Colonic mucosa (tissue), 4 donors: ENCODE measurements at places on chromosomes 5 and 9. TPM values are rescaled to one million over a fixed set of nuclear protein-coding genes. Genes with fewer than 3 reads are reported as not detected.
A peak's percentile ranks its signal among the peaks of the same experiment; 100 is the strongest.

DNA sequence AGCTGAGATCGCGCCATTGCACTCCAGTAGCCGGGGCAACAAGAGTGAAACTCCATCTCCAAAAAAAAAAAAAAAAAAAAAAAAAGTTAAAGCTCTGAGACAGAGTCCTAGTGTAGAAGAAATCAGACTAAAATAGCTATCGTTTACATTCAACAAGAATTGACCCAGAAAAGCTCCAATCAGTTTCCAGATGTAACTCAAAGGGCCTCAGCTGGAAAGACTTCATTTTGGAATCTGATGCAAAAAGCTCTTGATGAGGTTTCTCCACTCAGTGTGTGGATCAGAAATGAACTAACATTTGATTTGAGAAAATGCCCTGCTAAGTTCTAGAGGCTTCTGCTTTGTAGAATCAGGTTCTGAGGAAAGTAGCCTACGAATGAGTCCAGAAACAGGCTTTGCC, 7.2 kb upstream of the C1QTNF2 start:
- no peaks in the 10 kb centered on the region for H3K27me3 ChIP-seq
- no peak for DNase-seq
- no peak overlapping the region for H3K27ac ChIP-seq
- no peaks in the 10 kb centered on the region for H3K36me3 ChIP-seq
- no peaks in the 10 kb centered on the region for H3K4me1 ChIP-seq

DNA sequence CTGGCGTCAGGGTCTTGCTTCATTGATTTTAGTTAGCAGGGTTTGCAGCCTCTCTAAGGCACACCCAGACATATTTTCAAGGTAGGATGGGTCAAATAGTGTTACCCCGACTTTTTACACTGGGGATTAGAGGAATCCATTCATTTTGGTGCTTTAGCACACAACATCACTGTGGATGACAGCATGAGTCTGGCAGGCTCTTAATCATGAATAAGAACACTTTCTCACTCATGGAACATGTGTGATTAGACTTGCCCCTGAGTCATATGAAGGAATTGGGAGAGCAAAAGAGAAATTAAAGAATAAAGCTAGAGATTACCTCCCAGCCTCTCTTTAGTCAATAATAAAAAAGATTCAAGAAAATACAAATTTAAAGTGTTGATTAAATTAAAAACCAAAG, 175.6 kb downstream of the SEMA5A start:
- DNase-seq = no peak
- H3K27ac ChIP-seq = no peak overlapping the region
- H3K27me3 ChIP-seq = no peaks in the 10 kb centered on the region
- H3K4me3 ChIP-seq = no peak overlapping the region
- H3K36me3 ChIP-seq = no peaks in the 10 kb centered on the region

F12 gene
- 14.7 TPM for total RNA-seq

S1PR3 gene
- total RNA-seq = 3.2 TPM

DNA sequence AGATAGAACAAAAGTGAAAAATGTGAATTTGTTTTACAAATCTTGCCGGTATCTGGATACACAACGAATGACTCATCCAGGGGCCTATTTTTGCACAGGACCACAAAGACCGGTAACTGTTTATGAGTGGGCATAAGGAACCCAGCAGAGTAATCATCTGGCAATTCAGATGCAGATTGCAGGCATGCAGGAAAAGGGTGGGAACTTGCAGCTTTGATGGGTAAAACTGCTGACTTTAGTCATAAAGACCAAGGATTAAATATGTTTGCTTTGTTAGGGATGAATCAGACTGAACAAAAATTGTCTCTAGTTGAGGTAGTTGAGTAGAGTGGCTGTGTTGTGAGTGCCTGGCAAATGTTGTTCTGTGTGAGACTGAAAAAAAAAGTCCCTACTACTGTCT, 309.6 kb upstream of the CCNH start:
- no peak overlapping the region for H3K27ac ChIP-seq
- no peaks in the 10 kb centered on the region for H3K36me3 ChIP-seq
- no peaks in the 10 kb centered on the region for H3K4me1 ChIP-seq
- no peaks in the 10 kb centered on the region for H3K27me3 ChIP-seq
- no peak overlapping the region for H3K4me3 ChIP-seq

GRCh38 chr5:145520335-145520734, 314.8 kb downstream of the PRELID2 start:
- H3K4me1 ChIP-seq = no peaks in the 10 kb centered on the region
- H3K27ac ChIP-seq = no peak overlapping the region
- H3K4me3 ChIP-seq = no peak overlapping the region
- H3K27me3 ChIP-seq = no peaks in the 10 kb centered on the region

DMGDH gene
- 1.4 TPM for total RNA-seq

- H3K27ac ChIP-seq = no peak overlapping the region
- no peak overlapping the region for H3K4me3 ChIP-seq
- no peaks in the 10 kb centered on the region for H3K27me3 ChIP-seq
Observed at GRCh38 chr5:5770825-5771224, 348.3 kb downstream of the ICE1 start.

DNA sequence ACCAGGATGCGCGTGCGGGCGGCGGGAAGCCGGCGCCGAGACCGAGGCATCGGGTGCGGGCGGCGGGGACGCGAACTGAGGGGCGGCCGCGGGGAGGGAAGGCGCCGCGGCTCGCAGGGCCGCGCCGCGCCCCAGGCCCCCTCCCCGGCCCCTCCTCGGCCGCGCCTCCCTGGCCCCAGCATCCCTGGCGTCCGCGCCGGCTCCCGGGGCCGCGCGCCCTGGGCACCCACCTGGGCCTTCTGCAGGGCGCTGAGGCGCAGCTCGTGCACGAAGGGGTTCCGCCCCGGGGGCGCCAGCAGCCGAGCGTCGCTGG, 324 bp downstream of the LPCAT1 start:
- no peaks in the 10 kb centered on the region for H3K4me1 ChIP-seq
- no peak overlapping the region for H3K27ac ChIP-seq
- H3K36me3 ChIP-seq = no peaks in the 10 kb centered on the region
- H3K4me3 ChIP-seq = peak overlapping the region; percentile 70
- DNase-seq = no peak

SAP30L gene
- total RNA-seq = 38.2 TPM

DNA sequence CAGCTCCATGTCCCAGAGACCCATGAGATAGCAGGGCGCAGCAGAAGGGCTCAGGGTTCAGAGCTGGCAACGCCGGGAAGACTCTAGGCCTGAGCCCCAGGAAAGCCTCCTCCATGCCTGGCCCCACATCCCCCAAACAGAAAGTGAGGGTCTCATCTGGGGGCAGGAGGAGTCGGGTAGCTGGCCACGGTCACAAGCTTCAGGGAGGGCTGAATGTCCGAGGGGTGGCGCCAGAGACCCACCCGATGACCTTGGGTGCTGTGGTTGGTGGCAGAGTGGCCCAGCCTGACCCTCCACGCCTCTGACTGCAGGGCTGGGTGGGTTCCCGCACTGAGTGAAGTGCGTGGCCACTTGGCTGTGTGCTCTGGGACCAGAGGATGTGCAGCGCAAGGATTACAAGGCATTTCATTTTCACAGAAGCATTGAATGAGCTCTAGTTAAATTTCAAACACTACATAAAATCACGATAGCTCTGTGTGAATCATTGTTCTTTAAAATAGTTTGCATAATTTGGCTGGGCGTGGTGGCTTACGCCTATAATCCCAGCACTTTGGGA, 3.0 kb downstream of the C8G start:
- H3K27ac ChIP-seq = peak overlapping the region; percentile 98
- peaks cover 9% of the 10 kb centered on the region for H3K4me1 ChIP-seq
- H3K36me3 ChIP-seq = no peaks in the 10 kb centered on the region
- H3K27me3 ChIP-seq = no peaks in the 10 kb centered on the region
- peak; percentile 76 for DNase-seq
- H3K4me3 ChIP-seq = no peak overlapping the region

DNA sequence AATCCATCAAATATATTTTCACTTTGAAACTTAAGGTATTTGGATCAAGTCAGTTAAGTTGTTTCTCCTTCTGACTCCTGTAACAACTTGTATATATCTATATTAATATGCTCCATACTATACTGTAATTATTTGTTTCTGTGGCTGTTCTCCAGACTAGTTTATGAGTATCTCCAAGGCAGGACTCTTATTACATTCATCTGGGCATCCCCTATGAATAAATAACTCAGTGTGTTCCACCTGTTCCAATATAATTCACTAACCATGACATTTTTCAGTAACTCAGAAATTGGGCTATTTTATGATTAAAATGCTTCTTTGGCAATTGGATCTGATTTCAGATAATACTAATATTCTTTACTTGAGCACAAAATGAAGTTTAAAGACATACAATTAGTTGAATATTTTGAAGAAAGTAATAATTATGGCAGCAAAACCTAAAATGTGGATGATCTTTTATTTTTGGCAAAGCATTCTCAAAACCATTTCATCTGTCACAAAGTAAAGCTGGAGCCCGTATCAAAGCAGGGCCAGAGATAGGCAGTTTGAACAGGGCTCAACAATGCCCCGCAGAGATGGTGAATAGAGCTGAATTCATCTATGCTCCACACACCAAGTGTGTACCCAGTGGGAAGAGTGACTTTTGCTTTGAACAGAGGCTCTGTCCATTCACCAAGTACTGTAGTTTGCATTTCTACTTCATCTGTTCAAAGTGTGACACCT, 314.3 kb downstream of the PDE4D start:
- no peaks in the 10 kb centered on the region for H3K36me3 ChIP-seq
- DNase-seq = no peak
- H3K4me1 ChIP-seq = no peaks in the 10 kb centered on the region
- no peak overlapping the region for H3K27ac ChIP-seq
- no peak overlapping the region for H3K4me3 ChIP-seq

DNA sequence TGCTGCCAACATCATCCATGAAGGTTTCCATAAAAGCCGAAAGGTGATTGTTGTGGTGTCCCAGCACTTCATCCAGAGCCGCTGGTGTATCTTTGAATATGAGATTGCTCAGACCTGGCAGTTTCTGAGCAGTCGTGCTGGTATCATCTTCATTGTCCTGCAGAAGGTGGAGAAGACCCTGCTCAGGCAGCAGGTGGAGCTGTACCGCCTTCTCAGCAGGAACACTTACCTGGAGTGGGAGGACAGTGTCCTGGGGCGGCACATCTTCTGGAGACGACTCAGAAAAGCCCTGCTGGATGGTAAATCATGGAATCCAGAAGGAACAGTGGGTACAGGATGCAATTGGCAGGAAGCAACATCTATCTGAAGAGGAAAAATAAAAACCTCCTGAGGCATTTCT, 10.1 kb downstream of the TLR4 start:
- no peaks in the 10 kb centered on the region for H3K27me3 ChIP-seq
- no peak for DNase-seq
- no peak overlapping the region for H3K27ac ChIP-seq
- H3K4me3 ChIP-seq = no peak overlapping the region

DNA sequence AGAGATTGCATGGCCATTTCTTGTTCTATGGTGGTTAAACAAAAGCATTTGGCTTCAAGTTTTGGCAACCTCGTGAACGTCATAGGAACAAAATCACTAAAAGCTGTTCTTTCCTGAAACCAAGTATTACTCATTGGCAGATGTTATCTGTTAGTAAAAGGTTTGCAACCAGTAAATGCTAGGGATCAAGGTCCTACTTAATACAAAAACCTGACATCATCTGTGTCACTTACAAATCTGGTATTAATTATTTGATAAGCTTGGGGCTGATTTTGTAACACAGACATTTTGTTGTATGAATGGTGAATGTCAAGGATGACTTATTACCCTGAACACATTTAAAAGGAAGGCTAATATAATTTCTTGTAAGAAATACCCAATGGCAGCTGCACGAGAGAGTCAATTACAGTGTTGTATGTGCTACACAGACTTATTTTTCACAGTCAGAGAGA, 486.4 kb upstream of the ZNF608 start:
- no peak for DNase-seq
- no peaks in the 10 kb centered on the region for H3K36me3 ChIP-seq
- H3K27me3 ChIP-seq = no peaks in the 10 kb centered on the region
- H3K4me1 ChIP-seq = no peaks in the 10 kb centered on the region

GRCh38 chr5:164422400-164422799, 917.0 kb downstream of the MAT2B start:
- no peak for DNase-seq
- H3K4me1 ChIP-seq = no peaks in the 10 kb centered on the region

NRG2 gene
- 0.48 TPM for total RNA-seq

DNA sequence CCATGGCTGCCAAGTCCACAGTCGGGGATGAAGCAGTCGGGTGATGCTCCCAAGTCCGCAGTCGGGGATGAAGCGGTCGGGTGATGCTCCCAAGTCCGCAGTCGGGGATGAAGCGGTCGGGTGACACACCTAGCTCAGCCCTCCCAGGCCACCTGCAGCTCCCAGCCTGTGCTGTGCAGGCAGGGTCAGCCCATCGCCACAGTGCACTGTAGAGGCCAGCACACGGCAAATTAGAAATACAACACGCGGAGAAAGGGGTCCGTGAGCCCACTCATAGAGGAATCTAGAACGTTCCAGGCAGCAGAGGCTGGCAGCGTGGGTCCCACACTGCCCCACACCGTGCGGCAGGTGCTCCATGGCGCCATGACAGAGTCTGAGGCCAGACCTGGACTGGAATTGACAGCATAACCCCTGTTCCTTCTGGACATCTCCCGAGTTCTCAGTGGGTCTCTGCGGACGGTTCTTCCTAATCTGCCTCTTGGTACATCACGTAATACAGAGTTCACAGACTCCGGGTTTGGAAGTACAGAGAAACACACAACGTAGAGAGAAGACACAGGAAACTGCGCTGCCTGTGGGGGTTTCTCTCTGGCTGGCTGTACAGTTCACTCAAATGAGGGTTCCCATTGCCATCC, 7.7 kb upstream of the EXOC3 start:
- DNase-seq = no peak
- no peak overlapping the region for H3K4me3 ChIP-seq
- no peak overlapping the region for H3K27ac ChIP-seq
- no peaks in the 10 kb centered on the region for H3K36me3 ChIP-seq
- no peaks in the 10 kb centered on the region for H3K27me3 ChIP-seq

DNA sequence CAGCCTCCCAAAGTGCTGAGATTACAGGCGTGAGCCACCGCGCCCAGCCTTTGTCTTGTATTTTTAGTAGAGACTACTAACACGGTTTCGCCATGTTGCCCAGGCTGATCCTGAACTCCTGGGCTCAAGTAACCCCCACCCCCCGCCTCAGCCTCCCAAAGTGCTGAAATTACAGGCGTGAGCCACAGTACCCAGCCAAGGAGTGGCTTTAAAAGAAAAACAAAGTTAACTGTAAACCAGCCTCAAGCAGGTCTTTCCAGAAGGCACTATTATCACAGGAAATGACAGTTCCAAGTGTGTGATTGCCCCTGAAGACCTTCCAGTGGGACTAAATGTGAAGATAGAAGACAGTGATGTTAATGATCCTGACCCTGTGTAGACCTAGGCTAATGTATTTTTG, 31.1 kb downstream of the SIL1 start:
- DNase-seq = peak; percentile 37
- no peak overlapping the region for H3K27ac ChIP-seq
- no peaks in the 10 kb centered on the region for H3K27me3 ChIP-seq
- peaks cover 3% of the 10 kb centered on the region for H3K4me1 ChIP-seq
- no peaks in the 10 kb centered on the region for H3K36me3 ChIP-seq

EGFL7 gene
- total RNA-seq = 28.4 TPM

- no peaks in the 10 kb centered on the region for H3K36me3 ChIP-seq
- DNase-seq = no peak
- no peak overlapping the region for H3K4me3 ChIP-seq
- H3K4me1 ChIP-seq = peaks cover 16% of the 10 kb centered on the region
- H3K27me3 ChIP-seq = no peaks in the 10 kb centered on the region
Observed at GRCh38 chr9:121638901-121639592, 12.4 kb upstream of the DAB2IP start.
